Type B pancreatic cell (in vitro differentiated cells): ENCODE measurements at places on chromosomes 7 and 10. TPM values are rescaled to one million over a fixed set of nuclear protein-coding genes. Genes with fewer than 3 reads are reported as not detected.

DNA sequence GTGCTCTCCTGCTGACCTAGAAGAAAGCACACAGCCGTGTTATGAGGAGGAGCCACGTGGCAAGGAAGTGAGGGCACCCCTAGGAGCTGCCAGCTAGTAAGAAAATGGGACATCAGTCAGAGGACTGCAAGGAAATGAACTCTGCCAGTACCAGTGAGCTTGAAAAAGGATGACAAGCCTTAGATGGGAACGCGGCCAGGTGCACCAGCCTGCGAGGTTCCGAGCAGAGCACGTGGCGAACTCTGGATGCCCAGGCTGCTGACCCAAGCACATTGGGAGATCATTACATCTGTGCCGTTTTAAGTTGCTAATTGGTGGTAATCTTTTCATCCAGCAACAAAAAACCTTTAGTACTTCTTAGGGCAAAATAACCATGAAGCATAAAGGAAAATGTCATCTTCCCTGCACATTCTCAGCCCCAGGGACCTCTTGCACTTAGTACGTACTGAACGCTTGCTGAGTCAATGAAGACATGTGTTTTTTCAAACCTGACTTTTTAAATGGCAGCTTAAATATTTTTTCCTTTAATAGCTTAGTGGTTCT, 69.4 kb downstream of the AMZ1 start:
- H3K27me3 ChIP-seq = no peaks in the 10 kb centered on the region
- H3K4me3 ChIP-seq = no peak overlapping the region
- peaks cover 33% of the 10 kb centered on the region for H3K4me1 ChIP-seq
- no peak for DNase-seq

Gene PITX3
- total RNA-seq = 0.34 TPM in 1 of 2 replicates, not detected in the other

Gene GDF10
- 0.57 and 46.8 TPM in 2 replicates for total RNA-seq

Gene ADRB1
- 1.4 and 2.0 TPM in 2 replicates for total RNA-seq

DNA sequence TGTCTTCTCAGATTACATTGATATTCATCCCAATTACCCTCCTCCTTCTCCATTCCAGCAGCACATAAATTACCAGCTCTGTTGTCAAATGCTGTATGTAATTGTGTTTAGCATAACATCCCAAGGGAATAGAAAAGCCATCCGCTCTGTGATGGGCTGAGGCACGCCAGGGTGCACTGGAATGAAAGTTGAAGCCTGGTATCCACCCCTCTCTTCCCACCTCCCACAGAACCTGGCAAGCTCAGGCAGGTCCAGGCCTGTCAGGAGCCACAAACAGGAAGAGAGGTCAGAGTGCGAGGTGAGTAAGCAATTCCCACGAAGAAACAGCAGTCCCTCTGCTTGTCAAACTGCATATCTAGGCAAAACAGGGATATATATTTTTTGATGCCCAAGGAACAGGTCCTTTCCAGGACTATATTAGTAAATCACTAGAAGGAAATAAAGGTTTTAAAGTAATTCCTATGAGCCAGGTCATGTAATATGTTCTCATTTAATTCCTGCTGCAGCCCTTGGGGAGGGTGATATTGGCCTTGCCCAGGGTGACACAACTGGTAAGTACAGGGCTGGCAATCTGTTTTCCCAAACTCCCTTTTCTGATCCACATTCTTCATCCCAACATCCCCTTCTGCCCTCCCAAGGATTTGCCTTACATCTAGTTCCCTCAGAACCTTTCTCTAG, 155.6 kb upstream of the GHITM start:
- DNase-seq = no peak
- H3K27me3 ChIP-seq = no peaks in the 10 kb centered on the region
- H3K36me3 ChIP-seq = no peaks in the 10 kb centered on the region
- peaks cover 16% of the 10 kb centered on the region for H3K4me1 ChIP-seq
- H3K4me3 ChIP-seq = peak overlapping the region; percentile 1
